Pulmonary artery endothelial cell (primary cell): ENCODE measurements at places on chromosomes 4 and X. TPM values are rescaled to one million over a fixed set of nuclear protein-coding genes. Genes with fewer than 3 reads are reported as not detected.

Gene ALB
- total RNA-seq: not detected in 2 replicates

Gene NAP1L3
- 0.11 and 0.13 TPM in 2 replicates for total RNA-seq

DNA sequence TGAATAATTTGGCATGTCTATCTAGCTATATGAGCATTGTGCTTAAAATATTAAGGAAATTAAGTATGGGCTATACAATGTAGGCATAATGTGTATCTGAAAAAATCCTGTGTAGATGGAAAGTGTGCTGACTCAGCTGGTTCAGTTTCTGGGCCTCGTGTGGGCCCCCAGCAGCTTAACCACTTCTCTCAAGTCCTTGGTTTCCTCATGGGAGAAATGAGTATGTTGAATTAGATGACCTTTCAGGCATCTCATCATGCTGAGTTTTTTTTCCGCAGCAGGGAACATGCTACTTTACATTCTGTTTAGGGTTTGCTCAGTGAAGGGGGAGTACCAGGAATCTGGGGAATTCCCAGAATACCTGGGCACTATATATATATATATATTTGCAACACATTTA, 30.5 kb downstream of the RHOH start:
- DNase-seq: no peak

- no peak for DNase-seq
These were observed 283.4 kb downstream of the BCOR start for GRCh38 chrX:39814391-39814790.

DNA sequence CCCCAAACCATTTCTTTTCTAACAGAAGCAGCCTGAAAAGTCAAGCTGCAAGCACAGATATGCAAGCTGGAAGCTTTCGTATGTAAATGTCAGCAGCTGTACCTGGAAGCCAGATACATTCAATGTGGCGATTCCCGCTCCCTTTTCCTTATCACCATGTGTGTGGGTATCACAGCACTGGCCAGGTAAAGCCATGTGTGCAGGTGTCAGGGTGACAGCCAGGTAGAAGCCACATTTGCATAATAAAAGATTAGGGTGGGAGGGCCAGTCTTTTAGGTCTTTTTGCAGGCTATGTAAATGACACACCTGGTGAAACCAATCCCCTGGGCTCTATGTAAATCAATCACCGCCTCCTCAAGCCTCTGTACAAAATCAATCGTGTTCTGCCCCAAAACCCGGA, 50.1 kb downstream of the RXFP1 start:
- no peak for DNase-seq

DNA sequence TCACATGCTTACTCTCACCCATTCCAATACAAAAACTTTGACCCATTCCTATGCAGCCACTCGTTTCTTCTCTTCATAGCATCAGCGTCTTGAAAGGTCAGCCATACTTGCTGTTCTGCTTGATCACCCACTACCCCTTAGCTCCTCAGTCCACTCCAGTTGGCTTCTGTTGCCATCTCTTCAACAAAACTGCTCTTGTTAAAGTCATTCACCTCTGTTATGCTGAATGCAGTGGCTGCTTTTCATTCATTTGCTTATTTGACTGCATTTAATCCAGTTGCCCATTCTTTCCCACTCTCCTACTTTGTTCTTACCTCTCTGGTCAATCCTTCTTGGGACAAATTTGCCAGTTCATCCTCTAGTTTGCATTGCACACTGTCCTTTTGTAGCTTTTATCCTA, 24.9 kb downstream of the CEP135 start:
- DNase-seq: no peak
